ENCODE measurements at places on chromosomes 3 and 15.

DNA sequence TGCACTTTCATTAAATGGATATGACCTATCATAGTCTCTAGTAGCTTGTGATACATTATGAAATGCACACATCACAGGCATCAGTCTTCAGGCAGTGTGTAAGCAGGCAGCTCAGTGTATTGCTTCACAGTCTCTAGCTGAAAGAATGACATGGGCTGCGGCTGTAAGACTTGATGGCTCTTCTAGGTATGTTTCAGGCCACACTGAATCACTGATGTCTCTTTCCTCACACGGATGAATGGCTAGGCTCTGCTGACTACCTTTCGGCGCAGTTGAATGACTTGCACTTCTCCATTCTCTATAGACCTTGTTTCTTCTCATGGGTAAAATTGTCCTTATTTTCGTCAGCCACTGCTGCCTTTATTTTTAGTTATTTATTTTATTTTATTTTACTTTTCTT is 15.4 kb downstream of the APH1B start:
- DNase-seq, result no peak

DNA sequence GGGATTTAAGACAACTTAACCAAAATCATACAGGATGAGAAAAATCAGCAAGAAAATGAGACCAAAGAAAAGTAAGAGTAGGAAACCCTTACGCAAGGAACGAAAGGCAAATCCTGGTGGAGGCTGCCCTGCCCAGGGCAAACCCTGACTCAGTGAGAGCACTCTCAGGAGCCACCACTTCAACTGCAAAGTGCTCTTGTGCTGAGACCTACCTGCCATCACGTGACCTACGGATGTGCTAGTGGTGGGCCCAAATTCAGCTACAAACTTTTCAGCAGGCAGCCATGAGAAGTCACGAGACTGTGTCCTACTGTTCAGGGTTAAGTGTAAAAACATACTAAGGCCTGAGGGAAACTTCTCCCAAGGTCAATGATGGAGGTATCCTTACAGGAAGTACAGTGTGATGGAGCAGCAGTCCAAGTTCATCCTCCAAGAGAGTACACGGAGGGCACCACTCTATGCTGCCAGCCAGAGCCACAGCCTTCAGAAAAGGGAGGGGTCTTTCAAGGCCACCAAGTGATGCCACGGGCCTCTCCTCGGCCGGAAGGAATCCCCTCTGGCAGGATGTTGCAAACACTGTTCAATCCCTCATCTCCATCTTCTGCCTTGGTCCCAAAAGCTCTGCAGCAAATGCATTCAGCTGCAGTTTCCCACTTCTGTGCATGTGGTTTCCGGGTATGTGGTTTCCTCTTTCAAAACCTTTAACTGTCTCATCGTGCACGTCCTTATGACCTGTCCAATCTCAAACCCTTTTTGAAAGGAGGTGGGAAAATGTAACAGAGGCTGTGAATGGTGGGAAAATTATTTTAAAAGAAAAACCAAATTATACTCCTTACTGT is 9.5 kb downstream of the CHSY1 start:
- peak; percentile 50 for DNase-seq

- DNase-seq, result no peak
Observed at GRCh38 chr15:38062696-38063095, 128.3 kb downstream of the TMCO5A start.

- no peak for DNase-seq
Observed at GRCh38 chr3:106167728-106168127, 298.9 kb upstream of the CBLB start.

DNA sequence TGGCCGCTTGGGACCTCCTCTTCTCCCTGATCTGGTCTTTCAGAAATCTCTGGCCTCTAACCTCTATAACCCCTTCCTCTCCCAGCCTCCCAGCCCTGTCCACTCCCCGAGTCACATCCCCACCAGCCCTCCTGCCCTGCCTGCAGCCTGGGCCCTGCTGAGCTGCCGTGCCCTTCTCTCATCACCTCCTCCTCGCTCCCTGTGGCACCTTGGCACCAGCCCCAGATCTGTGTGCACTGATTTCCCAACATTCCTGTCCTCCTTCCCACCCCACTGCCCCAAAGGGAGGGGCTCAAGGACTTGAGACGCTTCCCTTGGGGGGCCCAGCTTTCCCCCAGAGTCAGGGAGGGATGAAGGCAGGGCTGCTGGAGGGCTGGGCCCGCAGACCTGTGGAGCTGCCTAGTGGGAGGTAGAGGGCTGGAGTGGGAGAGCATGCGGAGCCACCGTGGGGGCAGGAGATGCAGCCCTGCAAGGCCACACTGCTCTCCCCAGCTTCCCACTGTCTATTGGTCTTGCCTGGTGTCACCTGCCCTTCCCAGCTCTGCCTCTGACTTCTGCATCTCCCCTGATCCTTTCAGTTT is 42.7 kb downstream of the EXOG start:
- DNase-seq, result no peak

DNA sequence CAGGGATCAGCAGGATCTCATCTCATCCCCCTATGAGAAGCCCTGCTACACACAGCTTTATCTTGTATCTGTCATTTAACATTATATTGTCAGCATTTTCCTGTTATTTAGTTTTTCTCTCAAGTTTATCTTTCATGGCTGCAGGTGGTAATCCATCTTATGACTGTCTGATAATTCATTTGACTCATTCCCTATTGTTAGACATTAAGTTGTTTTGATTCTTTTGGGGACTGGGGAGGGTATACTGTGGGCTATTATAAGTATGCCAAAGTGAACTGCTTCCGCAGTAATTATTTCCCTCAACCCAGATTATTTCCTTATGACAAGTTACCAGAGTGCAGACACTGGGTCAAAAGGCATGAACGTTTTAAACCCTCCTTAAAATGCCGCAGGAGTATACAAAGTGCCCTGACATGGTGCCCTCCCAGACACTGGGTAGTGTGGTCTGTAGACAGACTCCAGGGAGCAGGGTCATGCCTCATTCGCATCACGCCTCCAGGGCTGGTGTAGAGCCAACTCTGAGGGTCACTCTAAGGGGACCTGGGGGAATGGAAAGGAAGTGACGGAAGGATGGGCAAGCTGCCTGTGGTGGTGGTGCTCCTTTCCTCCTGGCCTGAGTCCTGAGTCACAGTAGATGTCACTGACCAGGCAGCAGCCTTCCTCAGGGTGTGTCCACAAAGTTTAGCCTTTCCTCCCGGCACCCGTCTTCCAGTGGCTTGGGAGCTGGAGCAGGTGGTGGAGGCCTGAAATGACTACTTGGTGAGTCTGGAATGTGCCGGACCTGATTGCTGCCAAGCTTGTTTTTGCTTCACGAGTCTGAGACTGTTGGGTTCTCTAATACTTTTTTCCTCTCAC is 11.6 kb downstream of the GPR160 start:
- no peak for DNase-seq

GRCh38 chr3:124483915-124484470 is 246.3 kb upstream of the UMPS start:
- no peak for DNase-seq

- no peak for DNase-seq
Observed at GRCh38 chr15:57319226-57319918, 56.9 kb upstream of the CGNL1 start.

DNA sequence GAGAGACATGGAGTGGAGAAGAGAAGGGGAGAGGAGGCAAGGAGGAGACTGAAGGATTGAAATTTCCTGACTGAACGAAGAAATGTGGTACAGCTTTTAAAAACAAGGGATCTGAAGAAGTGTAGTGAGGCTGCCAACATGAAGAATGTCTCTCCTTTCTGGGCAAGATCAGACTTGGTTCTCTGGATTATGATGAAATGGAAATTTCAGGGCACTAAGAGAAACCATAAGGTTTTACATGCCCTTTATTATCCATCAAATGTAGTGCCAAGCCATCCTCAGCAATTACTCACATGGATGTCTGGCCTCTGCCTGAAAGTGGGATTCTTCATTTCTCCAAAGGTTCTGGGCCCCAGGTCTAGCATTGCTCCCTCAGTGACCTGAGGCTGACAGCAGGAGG is 77.6 kb upstream of the CCDC80 start:
- DNase-seq, result no peak

- DNase-seq, result no peak
Observed at GRCh38 chr3:154180836-154181691, 59.9 kb downstream of the ARHGEF26 start.

DNA sequence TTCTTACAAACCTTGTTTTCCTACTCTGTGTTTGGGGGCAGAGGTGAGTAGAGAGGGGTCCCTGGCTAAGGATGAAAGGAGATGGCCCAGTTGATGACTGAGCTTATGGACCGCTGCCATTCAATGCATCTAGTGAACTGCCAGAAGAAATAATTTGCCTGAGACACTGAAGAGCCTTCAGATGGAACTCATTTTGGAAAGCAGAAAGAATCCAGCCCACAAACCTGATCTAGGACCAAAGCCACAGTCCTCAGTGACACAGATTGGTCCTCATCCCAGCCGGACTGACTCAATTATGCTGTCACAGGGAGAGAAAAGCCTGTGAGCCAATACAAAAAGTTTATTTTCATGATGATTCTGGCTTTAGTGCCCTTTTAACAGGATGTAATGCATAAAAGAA is 82.7 kb downstream of the CD47 start:
- DNase-seq, result no peak

GRCh38 chr15:99137111-99137546 is 32.2 kb downstream of the SYNM start:
- DNase-seq, result no peak

GRCh38 chr3:188137051-188137450 is 16.9 kb upstream of the LPP start:
- no peak for DNase-seq

GRCh38 chr15:79115986-79116665 is 25.5 kb upstream of the RASGRF1 start:
- no peak for DNase-seq

DNA sequence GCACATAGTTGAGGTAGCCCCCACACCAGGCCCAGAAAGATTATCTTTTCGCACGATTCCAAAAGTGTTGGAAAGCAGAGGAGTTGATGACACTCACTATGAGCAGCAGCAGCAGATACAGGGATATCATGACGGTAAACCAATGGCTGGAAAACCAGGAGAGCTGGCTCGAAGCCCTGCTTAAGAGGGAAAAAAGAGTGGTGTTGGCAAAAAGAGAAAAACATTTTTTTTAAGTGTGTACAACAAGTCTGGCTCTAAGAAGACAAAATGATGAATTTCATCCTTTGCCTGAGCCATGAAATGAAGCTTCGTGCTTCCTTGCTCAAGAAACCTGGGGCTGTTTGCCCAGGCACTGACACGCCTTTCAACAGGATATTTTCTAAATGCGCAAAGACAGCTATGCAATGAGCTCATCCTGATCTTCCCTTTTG is 27.3 kb downstream of the PARP16 start:
- DNase-seq, result no peak

DNA sequence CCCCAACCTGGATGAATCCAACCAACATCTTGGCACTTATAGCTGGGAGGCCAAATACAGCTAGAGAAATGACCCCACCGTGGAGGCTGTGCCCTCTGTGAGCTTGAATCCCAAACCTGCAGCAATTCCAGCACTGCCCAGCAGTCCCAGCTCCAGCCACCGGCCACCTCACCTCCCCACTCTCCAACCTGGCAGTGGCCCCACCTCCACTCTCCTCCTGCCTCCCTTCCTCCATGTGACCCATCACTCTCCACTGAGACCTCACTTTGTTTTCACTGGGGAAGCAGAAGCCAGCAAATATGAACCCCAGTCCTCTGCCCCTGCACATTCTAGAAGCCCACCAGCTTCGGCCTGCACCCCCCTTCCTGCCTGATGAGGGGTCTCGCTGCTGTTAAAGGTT is 79.7 kb upstream of the LINGO1 start:
- DNase-seq, result no peak

DNA sequence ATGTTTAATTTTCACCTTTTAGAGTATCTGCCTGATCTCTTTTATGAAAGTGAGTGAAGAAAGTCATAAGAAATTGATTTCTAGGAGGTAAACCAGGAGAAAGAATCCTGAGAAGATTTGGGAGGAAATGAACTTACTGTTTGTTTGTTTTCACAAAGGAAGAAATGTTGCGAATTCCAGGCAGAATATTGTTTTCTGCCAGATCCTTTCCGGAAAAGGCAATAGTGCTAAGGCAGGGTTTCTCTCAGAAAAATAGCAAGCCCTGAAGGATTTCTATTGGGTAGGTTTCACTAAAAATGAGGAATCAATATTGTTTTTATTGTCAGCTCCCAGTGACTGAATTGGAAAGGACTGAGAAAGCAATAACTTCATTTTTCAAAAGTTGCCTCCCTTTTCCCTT is 85.7 kb upstream of the TGFBR2 start:
- DNase-seq, result no peak

DNA sequence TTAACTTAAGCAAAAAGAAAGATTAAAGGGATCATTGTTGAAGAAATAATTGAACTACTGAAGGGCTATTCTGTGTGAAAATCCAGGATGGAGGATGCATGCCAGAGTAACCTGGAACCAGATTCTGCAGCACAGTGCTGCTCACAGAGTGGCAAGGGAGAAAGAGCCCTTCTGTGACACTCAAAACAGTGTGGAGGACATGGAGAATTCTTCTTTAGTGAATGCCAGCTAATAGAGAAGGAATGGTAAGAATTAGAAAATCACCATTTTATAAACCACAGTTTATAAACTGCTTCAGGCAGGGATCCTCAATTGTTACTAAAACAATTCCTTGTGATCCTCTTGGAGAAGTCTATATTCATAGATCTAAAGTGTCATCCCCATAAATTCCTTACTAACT is 70.4 kb upstream of the ARHGEF26 start:
- no peak for DNase-seq

GRCh38 chr3:17151598-17152373 is 267.0 kb downstream of the PLCL2 start:
- peak; percentile 83 for DNase-seq

DNA sequence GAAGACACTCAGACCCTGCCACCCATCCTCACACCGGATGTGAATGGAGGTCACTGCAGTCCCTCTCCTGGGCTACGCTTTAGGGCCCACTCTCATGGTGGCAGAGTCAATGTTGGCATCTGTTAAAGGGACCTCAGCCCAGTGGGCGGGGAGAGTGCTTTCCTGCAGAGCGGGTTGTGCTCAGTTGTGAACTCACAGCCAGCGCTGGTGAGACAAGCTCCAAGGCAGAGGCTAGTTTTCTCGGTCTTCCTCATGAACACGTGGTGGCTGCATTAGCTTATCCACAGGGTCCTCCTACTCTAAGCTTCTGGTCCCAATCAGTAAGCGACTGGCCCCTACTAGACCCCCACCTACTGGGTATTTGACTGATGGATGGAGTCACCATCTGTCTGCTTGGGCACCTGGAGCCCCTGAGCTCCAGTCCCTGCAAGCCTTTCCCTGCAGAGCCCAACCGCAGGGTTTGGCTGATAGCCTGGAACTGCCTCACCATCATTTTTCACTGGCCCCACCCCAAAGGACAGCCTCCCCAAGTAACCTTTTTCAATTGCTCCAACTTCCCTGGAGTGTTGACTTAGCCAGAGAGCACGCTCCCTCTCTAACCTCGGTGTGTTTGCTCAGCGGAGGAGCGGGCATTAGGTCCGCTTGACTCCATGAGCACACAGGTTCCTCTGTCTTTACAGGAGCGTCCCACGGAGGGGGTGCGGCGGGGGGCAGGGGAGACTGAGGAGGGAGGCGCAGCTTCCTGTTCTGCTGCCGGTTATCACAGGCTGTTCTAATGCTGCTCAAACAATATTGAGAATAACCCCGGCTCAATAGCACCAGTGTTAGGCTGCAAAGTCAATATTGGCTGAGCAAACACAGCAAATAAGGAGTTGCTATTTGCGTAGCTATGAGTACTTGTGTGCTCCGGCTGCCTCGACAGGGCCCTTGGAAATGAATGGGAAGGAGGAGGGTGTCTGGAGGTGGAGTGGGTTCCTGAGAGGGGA is 141.7 kb downstream of the RPLP1 start:
- DNase-seq, result no peak

- no peak for DNase-seq
Observed at GRCh38 chr15:35958021-35958420, 412.1 kb upstream of the DPH6 start.

Data from stimulated activated CD8-positive, alpha-beta memory T cell treated with anti-CD3 and anti-CD28 coated beads, Interleukin-7, amount 100 ng/mL, for 4 hours (primary cell).